ENCODE measurements at places on chromosomes 13 and 19.

DNA sequence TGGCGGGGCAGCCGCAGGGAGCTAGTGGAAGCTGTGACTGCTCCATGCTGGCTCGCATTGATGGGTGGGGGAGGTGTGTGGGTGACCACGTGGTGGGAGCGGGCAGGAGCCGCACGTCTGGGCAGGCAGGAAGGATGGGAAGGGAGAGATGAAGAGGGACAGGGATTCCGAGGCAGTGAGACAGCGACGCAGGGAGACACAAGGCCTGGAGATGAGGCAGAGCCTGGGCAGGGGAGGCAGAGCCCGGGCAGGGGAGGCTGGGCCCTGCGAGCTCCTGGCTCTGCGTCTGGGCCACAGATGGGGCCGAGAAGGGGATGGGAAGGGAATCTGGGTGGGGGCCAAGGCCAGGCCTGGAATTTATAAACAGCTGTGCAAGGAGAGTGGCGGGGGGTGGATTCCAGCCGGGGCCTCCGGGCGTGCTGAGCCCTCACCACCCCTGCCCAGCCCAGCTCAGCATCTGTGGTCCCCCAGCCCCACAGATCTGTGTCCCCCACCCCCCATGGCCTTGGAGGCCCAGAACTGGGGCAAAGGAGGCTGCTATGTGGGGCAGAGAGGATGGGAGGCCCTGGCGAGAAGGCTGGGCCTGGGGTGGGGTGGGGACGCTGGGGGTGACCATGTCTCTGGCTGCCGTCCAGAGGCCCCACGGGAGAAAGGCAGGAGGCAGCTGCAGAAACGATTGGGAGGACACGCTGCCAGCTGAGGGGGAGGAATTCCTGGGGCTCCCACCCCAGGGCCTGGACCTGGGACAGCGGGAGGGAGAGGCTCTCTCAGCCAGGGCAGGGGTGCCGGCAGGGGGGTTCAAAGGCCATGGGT, 6.0 kb downstream of the EHD2 start:
- DNase-seq = no peak

GRCh38 chr13:110634558-110634957, 19.2 kb downstream of the NAXD start:
- DNase-seq = no peak

- no peak for DNase-seq
Observed at GRCh38 chr13:60226507-60226906, 62.8 kb upstream of the DIAPH3 start.

DNA sequence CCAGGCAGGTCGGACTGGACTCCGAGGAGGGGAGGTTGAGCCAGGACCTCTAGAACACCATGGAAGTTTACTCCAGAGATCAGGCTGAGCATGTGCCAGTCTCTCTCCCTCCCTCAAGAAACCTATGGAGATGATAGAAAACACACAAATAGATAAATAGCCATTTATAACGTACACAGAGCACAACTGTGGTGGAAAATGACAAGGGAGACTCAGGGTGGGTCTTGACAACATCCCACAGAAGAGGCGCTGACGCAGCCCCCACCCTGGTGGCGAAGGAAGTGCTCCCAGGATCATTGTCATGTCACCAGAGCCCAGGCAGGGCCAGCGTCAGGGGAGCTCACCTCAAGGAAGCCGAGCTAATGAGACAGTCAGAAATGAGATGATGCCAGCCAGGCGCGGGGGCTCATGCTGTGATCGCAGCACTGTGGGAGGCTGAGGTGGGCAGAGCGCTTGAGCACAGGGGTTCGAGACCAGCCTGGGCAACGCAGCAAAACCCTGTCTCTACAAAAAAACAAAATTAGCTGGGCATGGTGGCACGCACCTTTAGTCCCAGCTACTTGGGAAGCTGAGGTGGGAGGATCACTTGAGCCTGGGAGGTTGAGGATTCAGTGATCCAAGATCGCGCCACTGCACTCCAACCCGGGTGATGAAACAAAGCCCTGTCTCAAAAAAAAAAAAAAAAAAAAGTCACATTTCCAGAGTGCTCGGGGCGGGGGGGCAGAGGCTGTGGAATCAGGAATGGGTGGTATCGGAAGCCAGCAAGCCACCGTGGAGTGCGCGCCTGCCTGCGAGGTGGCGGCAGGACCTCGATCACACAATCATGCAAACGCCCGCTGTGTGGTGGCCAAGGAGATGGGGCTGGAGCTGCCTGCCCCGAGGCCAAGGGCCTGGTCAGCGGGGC, 178.4 kb downstream of the KDM4B start:
- no peak for DNase-seq

DNA sequence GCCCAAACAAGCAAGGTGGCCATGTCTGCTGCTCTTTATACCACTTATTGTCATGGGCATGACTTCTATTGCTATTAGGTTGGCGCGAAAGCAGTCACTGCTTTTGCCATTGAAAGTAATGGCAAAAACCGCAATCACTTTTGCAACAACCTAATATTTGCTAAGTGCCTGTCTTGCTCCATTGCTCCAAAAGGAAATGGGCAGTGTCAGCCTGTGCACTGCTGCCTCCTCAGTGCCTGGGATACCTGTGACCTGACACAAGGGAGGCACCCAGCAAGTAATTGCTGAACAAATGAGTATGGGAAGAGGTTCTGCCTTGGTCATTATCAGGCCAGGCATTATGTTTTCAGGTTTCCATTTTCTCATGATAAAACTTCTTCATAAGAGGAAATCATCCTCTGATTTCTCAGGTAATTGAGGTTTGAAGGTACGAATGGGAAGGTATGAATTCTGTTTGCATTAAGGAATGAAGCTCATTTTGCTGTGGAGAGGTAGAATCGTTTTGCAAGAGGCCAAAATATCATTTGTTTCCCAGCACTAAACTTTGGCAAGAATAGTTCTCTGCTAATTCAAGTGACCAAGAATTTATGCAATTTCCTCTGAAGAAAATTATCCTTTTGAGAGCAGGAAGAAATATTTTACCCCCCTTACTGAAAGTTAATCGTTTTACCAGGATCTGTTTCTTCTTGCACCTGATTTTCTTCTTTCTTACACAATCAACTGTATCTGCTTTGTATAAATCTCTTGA, 128.4 kb upstream of the SPRY2 start:
- no peak for DNase-seq

- no peak for DNase-seq
Observed at GRCh38 chr19:45464274-45464673, 3.5 kb upstream of the FOSB start.

GRCh38 chr13:78631077-78631476, 27.7 kb upstream of the POU4F1 start:
- DNase-seq = no peak

GRCh38 chr19:11384778-11385129, 640 bp upstream of the EPOR start:
- no peak for DNase-seq

- DNase-seq = no peak
Observed at GRCh38 chr19:36686365-36687213, 823 bp upstream of the ZNF567 start.

DNA sequence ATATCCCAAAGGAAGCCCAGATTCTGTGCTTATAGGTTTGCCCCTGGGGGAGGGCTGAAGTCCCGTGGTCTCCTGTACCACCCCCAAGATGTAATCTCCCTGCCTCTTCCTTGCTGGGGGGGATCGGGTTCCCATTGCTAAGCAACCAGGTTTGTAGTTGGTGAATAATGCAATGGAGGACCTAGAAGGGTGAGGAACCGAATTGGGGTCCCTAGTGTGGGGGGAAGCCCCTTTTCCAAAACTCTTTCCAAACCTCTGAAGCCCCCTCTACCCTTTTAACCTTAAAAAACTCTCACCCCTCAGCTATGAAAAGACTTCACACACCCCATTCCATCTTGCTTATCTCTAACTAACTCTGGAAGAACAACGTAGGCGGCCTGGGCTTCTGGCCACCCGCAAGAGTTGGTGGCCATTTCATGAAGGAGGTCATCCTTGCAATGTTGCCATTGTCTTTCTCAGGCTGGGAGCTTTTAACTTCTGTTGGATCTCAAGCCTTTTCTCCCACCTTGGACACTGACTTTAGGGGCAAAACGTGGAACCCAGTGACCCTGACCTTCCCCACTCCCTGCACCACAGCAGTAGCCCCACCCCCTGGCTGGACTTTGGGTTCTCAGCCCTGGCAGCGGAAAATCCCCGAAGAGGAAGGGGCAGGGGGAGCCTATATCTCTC, 661 bp downstream of the PALM3 start:
- no peak for DNase-seq

GRCh38 chr13:80577926-80578670, 237.2 kb upstream of the SPRY2 start:
- DNase-seq = no peak

GRCh38 chr19:56139847-56140582, 1.1 kb upstream of the ZNF444 start:
- no peak for DNase-seq

- DNase-seq = no peak
Observed at GRCh38 chr19:13020002-13020414, 24.7 kb downstream of the NFIX start.

DNA sequence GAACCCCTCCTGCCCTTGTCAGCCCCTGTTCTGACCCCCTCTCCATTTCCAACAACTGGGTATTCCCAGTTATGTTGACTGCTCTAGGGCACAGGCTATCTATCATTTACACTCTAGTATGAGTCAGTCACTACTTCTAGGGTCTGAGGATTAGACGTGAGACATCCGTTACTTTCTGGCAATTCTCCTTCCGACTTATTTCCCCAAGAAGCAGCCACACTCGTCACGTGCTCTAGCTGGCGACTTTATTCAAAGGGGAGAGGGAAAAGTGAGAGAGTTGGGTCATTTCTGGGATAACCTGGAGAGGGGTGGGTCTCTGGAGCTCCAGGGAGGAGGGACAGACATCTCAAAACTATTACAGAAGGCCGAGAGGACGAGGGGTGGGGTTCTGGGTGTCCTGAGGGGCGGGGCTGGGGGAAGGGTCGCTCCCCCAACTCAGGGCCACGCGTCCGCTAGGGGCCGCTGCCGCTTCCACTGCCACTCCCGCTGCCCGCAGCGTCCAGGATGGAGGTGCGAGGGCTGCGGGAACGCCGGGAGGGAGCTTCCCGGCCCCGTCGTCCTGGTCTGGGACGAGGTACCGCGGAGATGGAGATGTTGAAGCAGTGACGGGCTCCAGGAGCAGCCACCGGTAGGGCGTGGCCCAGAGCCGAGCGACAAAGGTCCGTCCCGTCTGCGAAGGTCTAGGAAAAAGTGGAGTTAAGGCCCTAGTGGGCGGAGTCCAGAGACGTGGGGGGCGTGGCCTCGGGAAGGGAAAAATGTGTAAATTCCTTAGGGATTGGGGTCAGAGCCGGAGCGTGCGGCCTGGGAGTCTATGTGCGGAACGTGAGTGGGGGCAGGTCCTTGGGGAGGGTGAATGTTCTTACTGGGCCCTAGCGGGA, 8.9 kb downstream of the RTBDN start:
- no peak for DNase-seq

- DNase-seq = no peak
Observed at GRCh38 chr19:48858984-48859710, 9.3 kb downstream of the PLEKHA4 start.

DNA sequence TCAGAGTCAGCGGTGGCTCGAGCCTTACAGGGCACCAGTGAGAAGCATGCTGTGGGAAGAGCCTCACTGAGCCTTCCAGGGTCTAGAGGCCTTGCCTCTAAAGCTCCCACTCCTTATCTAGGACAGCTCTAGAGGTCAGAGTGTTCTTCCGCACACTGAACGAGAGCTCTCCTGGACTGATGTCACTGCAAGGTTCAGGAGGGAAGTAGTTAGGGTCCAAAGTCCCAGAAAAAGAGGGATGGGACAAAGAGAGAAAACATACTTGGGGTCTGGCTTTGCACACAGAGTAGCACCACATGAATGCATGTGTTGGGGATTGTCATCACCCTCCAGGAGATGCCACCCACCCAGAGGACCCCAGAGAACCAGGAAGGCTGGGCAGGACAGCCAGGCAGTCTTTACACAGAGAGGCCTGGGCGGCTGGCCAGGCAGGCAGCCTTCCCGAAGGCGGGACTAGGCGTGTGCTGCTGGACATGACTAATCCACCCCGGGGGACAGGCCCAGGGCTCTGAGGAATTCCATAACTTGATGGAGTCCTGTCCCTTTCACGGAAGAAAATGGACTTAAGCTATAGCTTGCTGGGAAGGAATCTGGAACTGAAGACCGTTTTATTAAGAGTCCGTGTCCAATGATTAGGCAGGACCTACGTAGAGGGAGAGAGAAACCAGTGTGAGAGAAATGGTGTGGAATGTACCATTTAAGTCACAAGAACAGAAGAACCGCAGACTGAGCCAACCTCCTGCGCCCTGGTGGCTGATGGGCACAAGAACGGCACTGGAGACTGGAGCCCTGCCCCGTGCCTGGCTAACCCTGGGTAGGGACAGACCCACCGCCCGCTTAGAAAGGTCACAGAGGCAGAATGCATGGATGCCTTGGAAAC, 16.6 kb upstream of the EPHX3 start:
- DNase-seq = no peak

GRCh38 chr19:3721131-3721886, 13.1 kb downstream of the TJP3 start:
- peak; percentile 83 for DNase-seq

GRCh38 chr13:114020750-114021463, 47.0 kb upstream of the C13orf46 start:
- DNase-seq = peak; percentile 41

DNA sequence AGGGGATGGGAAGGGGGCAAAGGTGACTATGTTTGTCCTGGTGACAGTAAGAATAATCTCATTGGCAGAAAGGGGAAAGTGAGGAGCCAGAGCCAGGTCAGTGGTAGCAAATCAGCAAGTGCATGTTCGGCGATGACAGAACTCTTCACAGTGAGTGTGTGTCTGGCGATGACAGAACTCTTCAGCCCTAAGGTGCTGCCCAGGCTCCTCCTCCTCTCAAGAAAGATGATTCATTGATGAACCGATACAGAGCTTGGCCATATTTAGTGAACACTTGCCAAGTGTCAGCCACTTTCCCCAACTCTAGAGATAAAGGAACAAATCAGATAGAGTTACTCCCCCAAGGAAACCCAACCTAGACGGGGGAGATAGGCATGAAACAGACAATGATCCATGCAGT, 199.3 kb upstream of the UBL3 start:
- no peak for DNase-seq

DNA sequence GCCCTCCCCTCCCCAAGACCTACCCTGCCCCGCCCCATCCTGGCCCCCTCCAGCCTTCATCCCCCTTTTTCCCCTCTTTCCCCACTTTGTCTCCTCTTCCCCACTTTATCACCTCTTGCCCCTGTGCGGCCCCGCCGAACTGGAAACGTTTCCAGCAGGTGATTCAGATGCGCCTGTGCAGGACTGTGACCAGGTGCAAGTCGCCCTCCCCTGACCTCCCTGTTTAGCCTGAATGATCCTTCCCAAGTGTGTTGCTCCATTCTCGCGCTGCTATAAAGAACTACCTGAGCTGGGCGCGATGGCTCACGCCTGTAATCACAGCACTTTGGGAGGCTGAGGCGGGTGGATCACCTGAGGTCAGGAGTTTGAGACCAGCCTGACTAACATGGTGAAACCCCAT, 25.9 kb downstream of the ZNF791 start:
- DNase-seq = no peak

GRCh38 chr13:29474991-29475390, 120.5 kb downstream of the SLC7A1 start:
- DNase-seq = no peak
